ENCODE measurements at places on chromosomes 5 and 9.

GRCh38 chr5:134029156-134029555 is 24.4 kb upstream of the VDAC1 start:
- no peak for DNase-seq

- no peak for DNase-seq
Observed at GRCh38 chr9:130898552-130898852, 1.9 kb upstream of the QRFP start.

DNA sequence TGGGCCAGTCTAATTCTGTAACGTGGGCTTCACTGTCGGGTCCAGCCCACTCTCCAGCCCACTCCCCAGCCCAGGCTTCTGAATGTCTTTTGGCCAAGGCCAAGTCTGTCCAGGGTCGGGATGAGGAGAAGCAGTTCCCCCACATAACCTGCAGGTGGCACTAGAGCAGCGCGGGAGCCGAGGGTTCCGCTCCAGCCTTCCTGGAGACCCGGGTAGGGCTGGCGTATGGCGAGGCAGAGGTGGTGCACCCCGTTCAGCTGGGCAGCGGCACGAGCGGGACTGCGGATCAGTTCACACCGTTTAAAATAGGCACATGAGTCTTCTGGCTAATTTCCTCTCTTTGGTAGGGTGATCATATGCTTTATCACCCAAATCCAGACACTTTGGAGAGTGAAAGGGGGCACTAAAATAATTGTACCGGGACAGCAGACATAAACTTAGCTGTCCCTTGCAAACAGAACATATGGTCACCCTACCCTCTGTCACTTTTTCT is 185.9 kb downstream of the MSX2 start:
- peak; percentile 41 for DNase-seq

GRCh38 chr9:116868201-116868600 is 181.1 kb downstream of the TRIM32 start:
- DNase-seq: no peak

- no peak for DNase-seq
Observed at GRCh38 chr5:24623031-24623430, 21.7 kb downstream of the CDH10 start.

- DNase-seq: no peak
Observed at GRCh38 chr9:129762985-129763926, 10.4 kb upstream of the PTGES start.

GRCh38 chr5:96752341-96753016 is 55.3 kb downstream of the ERAP1 start:
- DNase-seq: peak; percentile 42

- DNase-seq: no peak
Observed at GRCh38 chr9:98039607-98040017, 16.9 kb upstream of the NANS start.

GRCh38 chr5:54457094-54457862 is 1.8 kb downstream of the HSPB3 start:
- no peak for DNase-seq

GRCh38 chr5:53407373-53407772 is 73.1 kb upstream of the FST start:
- DNase-seq: no peak

GRCh38 chr9:105269593-105269992 is 25.1 kb downstream of the SLC44A1 start:
- DNase-seq: no peak

DNA sequence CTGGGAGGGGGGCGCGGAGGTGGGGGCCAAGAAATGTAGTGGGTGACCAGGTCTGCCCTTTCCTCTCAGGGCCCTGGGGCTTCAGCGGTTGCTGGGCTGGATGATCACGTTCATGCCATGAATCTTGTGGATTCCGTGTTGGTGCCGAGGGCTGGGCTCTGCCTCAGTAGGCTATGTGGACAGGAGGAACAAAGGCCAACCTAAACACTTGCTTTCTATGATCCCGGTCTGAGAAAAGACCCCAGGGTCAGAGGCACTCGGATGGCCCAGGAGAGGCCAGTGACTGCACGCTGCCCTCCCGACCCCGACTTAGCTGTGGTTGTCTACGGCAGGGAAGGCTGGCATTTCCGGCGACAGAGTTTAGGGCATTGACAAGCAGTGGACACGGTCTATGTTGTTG is 26.6 kb downstream of the PHF2 start:
- DNase-seq: no peak

DNA sequence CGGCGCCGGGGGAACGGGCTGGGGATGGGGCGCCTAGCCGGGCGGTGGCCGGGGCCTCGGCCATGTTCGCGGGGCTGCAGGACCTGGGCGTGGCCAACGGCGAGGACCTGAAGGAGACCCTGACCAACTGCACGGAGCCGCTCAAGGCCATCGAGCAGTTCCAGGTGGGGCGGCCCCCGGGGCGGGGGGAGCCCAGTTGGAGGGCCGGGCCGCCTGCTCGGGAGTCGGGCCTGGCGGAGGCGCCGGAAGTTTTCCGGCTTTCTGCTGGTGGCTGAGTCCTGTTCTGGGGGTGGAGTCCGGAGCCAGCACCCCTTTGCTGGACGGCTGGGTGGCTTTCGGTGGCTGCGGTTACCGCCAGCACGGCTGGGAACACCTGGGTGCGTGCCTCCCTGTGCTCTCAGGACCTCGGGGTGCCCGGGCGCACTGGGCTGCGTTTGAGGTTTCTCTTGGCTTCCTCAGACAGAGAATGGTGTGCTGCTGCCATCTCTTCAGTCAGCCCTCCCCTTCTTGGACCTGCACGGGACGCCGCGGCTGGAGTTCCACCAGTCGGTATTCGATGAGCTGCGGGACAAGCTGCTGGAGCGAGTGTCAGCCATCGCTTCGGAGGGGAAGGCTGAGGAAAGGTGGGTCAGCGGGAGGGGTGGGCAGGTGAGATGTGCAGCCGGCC is 454 bp downstream of the NELFB start:
- DNase-seq: no peak

DNA sequence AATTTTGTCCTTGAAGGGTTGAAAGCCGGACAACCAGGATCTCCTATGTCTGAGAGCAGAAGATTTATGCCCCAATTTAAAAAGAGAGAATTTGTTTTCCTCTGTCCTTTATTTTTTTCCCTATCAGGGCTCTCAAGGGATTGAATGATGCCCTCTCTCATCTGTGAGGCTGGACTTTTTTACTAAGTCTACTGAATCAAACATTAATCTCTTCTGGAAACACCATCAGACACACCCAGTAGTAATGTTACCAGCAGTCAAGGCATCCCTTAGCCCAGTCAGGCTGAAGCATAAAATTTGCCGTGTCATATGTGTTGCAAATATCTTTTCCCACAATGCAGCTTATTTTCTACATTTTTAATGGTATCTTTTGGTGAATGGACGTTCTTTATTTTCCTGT is 1497.9 kb downstream of the MAT2B start:
- no peak for DNase-seq

- no peak for DNase-seq
Observed at GRCh38 chr9:84932915-84933527, 263.5 kb downstream of the NTRK2 start.

- DNase-seq: no peak
Observed at GRCh38 chr5:111299067-111299481, 74.9 kb downstream of the CAMK4 start.

- DNase-seq: no peak
Observed at GRCh38 chr5:158898185-158899177, 201.2 kb downstream of the EBF1 start.

DNA sequence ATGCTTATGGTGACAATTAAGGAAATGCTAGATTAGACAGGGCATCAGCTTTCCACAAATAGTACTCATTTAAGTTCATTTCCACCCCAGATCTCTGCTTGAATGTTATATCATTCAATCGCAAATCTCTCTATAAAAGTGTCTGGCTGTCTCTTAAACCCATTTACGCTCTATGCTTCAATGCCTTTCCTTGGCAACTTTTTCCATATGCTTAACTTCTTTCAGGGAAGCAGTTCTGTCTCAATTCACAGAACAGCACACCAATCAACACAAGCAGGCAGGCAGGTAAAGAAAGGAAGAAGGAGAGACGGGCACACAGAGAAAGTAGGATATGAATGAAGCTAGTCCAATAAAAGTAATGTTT is 243.1 kb downstream of the DENND1A start:
- DNase-seq: no peak

DNA sequence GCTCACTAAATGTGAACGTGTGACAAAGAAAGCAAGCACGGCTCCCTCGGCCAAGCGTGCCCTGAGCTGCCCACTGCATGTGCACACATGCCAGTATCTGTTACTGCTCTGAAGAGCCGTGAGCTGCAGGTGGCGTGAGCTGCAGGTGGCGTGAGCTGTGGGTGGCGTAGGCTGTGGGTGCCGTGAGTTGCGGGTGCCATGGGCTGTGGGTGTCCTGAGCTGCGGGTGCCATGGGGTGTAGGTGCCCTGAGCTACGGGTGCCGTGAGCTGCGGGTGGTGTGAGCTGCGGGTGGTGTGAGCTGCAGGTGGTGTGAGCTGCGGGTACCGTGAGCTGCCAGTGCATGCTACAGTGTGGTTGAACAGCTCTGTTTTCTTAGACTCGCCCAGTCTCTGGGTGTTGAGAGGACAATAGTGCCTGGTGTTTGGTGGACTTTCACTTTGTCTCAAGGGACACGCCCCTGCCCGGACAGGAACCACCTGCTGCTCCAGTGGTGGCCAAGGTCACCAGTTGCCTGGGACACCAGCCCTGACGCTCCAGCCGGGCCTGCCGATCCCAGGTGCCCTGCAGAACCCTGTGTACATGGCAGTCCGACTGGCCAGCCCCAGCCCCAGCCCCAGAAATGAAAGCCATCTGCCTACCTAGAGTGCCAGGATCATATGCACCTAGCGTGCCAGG is 6.7 kb downstream of the CCDC187 start:
- no peak for DNase-seq

GRCh38 chr9:5389109-5389732 is 48.5 kb downstream of the PLGRKT start:
- no peak for DNase-seq

GRCh38 chr5:99600952-99601351 is 672.1 kb upstream of the CHD1 start:
- DNase-seq: no peak

DNA sequence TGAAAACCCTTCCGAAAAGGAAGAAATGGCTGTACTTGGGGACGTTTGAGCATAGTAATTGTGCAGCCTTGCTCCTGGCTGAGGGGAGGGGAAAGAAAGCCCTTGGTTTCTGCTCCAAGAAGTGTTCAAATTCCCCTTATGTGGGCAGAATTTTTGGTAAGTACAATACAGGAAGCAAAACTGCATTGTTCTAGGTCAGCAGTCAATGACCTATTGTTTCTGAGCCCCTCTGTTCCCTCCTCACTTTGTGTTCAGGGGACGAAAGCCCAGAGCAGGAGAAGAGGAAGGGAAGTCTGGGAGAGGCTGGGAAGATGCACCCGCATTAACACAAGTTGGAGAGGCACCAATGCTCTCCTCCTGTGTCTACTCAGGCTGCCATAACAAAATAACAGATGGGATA is 11.9 kb downstream of the BASP1 start:
- DNase-seq: no peak

GRCh38 chr5:88999853-89000252 is 116.9 kb upstream of the MEF2C start:
- no peak for DNase-seq

DNA sequence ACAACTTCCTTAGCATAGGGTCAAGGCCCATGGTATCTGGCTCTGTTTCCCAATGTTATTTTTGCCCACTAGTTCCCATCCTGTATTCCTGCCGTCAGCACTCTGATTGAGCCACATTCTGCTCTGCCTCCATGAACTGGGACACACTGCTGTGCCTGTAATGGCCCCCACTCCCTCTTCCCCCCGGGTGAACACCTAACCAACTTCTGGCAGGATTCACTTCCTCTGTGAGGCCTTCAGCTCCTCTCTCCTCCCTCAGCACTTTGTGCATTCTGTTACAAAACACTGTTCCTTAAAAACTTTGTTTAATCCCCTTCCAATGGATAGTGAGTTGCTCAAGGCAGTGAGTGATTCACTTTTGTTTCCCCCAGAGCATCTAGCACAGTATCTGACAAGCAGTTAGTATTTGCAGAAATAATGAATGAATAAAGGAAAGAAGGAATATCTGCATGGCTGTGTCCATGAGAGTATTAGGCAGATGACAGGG is 183.6 kb downstream of the EFNA5 start:
- no peak for DNase-seq

GRCh38 chr9:78595200-78595945 is 298.4 kb downstream of the PSAT1 start:
- no peak for DNase-seq

- DNase-seq: no peak
Observed at GRCh38 chr9:83392228-83392627, 146.0 kb downstream of the FRMD3 start.

All from T-helper 17 cell (primary cell).